Bone marrow (tissue), 2 donors: ENCODE measurements at places on chromosomes 12 and 14.

- no peak for DNase-seq
Observed at GRCh38 chr12:55727643-55728185, 1.1 kb downstream of the CD63 start.

DNA sequence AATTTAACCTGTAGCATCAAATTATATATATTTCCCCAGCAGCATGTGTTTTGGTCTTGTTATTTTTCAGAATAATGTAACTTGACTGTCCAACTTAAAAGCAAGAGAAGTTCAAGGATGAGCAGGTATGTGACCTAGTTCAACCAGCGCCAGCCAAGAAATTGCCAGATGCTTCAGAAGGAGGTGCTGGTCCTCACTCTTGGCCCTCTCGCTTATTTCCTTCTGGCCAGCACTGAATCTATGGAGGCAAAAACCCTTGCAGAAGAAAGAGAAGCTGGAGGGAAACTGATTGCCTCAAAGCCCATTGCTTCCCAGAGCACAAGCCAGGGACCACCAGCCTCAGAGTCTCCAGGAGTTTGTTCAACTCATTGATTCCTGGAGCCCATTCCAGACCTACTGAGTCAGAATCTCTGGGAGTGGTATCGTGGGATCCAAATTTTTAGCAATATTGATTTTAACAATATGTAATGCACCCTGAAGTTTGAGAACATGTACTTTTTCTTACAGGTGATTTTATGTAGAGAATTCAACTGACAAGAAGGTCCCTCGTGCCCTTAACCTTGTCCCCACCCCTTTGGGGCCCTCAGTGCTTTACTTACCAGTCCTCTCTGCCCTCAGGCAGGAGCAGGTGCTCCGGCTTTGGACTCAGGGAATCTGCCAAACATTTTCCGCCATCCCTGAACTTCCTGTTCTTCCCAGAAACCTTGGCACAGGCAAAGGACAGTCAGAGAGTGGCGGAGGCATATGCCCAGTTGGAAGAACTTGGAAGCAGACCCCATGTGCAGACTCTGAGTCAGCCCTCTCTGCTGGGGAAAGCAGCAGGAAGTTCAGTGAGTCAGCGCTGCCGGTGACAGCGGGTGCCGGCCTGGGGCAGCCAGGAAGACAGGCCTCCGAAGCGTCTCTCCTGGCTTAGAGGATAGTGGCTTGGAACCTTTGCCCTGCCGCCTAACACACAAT, 10.4 kb downstream of the BEST3 start:
- peak; percentile 2 for DNase-seq

DNA sequence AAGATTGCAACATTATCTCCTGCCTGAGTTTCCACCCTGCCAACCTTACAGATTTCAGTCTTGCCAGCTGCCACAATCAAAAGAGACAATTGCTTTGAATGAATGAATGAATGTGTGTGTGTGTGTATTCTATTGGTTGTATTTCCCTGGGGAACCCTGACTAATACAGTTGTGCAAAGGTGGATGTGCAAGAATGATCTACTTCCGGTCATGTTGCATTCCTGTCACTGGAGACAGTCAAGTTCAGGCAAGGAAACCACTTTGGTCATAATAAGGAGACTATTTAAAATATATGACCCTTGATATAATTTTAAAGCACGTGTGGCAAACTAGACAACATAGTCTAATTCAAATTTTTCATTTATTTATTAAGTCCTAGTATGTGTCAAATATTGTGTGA, 13.1 kb downstream of the RERG start:
- no peak for DNase-seq

- no peak for DNase-seq
Observed at GRCh38 chr12:27779416-27779919, 565 bp upstream of the KLHL42 start.

DNA sequence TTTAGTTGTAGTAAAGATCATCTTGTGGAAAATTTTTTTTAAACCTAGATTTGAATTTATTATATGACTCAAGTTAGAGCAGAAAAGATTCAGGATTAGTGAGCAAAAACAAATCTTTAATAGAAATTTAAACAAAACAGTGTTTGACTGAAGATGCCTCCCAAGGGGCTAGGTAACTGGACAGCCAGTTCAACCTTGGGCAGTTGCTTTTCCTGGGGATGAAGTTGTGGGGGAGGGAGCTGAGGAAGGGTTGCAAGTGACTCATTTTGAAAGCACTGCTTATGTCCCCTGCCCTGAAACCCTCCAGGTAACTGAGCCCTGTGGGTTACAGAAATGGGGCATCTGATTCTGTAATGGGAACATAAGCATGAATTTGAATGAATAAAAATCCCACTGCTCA, 13.1 kb downstream of the CFAP54 start:
- DNase-seq = no peak

GRCh38 chr12:9260931-9261330, 52.7 kb upstream of the PZP start:
- no peak for DNase-seq

DNA sequence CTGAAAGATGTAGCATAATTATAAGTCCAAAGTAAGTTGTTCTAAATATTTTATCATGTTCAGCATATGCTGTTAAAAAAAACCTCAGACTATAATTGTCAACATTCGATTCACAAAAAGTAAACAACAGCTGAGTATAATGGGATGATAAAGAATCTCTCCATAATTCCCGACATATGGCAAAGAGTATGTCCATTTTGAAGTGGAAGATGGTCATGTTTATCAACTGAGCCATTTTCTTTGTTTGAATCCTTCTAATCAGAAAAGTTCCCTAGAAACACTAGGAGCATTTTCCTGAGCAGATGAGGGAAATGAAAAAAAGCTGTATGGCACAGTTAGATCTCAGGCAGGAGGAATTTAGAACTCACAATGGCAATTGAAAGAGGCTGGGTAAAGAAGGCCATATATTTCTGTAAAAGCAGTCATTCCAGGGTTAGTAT, 192.1 kb upstream of the AMIGO2 start:
- DNase-seq = no peak

- no peak for DNase-seq
Observed at GRCh38 chr14:99758872-99759545, 34.2 kb upstream of the EML1 start.

DNA sequence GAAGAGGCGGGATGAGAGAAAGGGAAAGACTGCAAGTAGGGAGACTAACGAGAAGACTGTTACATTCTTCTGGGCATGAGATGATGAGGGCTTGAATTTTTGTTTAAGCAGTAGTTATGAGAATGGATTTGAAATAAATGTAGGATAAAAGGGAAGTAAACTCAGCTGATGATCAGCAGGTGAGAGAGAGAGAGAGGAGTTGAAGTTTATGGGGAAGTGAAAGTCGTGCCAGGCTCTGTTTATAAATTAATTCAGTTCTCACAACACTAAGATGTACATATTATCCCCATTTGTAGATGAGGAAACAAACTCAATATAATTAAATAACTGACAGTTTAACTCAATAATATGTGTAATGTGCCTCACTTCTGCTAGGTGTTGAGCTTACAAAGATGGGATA, 170.0 kb upstream of the RMST start:
- no peak for DNase-seq

DNA sequence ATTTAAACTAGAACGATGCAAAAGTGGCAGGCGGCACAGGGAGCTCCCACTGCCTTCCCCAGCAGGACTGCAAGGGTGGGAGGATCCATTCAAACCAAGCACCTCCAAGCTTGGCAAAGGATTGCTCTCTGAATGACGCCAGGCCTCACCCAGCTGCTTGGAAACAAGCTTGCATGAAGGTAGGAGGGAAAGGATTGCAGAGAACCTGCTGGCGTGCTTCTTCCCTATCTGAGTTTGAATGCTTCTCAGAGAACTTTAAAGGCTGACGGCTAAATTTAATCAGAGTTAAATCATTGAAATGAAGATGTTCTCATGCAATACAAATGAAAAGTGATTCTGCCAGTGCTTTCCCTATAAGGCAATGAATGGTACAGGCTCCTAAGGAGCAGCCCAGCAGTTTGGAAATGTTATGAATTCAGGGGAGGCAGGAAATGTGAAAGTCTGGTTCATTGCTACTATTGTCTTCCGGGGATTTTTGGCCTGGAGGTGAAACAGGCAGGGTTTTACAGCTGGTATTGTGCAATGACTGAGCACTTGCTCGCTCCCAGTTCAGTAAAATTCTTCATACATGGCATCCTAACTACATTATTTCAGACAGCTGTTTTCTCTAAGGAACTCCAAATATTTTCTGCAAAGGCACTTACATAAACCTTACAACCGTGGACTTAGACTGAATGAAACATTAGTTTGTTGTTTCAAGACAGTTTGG, 31.9 kb upstream of the DUSP6 start:
- DNase-seq = no peak

DNA sequence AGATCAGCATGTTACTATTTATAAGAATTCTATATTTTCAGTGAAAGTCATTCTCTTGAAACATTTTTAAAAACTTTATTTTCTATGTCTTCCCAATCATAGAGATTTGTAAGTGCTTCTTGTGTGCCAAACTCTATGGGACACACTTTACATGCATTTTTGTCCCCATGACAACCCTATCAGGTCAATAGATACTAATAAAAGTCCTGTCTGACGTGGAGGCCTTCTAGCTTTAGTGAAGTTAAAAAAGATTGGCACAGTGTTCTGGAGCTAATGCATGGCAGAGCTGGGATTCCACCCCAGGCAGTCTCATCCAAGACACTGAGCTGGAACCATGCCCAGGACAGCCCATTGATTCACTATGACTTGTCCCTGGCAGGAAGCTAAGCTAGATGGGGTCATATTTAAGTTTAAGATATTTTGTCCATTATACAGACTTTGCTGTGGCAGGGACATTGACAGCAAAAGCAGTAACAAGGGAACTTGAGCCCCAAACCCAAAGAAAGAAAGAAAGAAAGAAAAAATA, 28.1 kb downstream of the TTC6 start:
- DNase-seq = no peak

GRCh38 chr12:56159482-56160192, 1.5 kb downstream of the MYL6 start:
- no peak for DNase-seq

GRCh38 chr12:56321027-56321426, 5.2 kb upstream of the CNPY2 start:
- DNase-seq = no peak

DNA sequence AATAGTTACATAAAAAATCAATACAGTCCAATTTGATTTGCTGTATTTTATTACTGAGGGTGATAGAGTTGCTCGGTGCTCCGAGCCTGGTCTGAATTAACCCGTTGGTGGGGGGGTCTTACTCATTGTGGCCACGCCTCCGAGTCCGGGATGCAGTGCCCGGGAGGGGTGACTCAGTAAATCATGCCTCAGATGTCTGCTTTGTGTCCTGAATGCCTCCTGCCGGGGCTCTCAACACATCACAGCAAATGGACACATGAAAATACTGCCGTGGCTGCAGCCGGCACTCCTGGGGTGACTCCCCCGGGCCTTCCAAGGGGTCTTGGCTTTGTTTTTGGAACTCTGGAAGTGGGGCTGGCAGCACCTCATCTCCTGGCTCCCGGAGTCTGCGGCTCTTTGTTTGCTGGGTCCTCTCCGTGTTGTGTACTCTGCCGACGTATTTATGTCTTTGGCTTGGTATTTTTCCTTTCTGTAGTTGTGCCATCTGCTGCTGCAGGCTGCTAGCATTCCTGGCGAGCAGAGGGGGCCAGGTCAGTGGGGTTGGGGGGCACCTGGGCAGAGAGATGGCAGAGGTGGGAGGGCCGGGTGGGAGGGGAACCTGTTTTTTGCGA, 129.0 kb downstream of the AACS start:
- no peak for DNase-seq

DNA sequence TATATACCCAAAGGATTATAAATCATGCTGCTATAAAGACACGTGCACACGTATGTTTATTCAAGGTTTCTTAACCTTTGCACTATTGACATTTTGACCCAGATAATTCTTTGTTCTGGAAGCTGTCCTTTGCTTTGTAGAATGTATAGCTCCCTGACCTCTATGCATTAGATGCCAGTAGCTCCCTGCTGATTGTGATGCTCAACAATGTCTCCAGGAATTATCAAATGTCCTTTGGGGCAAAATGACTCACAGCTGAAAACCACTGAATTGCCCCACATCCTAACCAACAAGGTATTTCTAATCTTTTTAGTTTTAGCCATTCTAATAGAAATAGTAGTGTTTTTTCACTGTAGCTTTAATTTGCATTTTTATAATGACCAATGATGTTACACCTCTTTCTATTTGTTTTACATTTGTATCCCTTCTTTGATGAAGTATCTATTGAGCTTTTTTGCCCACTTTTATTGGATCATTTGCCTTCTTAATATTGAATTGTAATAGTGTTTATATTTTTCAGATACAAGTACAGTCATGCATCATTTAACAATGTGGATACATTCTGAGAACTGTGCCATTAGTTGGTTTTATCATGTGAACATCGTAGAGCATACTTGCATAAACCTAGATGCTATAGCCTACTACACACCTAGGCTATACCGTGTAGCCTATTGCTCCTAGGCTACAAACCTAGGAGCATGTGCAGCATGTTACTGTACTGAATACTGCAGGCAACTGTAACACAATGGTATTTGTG, 10.4 kb upstream of the NOPCHAP1 start:
- no peak for DNase-seq

- no peak for DNase-seq
Observed at GRCh38 chr12:29310899-29311298, 70.1 kb downstream of the ERGIC2 start.

GRCh38 chr12:50751948-50752721, 11.8 kb upstream of the ATF1 start:
- DNase-seq = no peak

DNA sequence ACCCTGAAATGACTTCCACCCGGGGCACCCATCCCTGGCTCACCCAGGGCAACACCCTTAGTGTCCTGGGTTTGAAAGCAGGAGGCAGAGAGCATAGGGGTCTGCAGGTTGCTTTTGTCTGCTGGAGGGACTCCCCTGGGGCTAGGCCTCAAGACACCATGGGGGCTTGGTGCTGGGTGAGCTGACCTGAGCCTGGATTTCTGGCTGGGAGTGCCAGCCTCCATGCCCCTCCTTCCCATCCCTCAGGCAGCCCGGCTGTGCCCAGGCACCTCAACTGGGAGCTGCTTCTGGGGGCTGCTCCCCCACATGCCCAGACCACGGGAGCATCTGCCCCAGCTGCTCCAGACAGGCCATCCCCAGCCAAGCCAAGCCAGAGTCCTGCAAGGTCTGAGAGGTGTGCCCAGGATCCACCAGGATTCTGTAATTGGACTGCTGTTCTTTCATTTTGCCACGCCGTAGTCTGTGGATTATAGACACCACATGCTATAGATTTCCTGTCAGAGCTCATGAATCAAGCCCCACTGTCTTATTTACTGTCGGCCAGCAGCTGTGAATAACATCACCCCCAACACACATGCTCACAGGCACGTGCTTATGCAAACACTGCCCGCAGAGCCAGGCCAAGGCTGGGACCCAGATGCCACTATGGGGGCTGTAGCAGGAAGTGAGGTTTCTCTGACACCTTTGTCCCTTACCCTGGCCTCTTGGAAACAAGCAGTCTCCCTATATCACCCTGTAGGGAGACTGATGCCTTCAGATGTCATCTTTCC, 29.4 kb upstream of the ESRRB start:
- DNase-seq = no peak

GRCh38 chr14:88422919-88423650, 37.6 kb downstream of the SPATA7 start:
- DNase-seq = no peak

GRCh38 chr12:1660304-1661187, 30.3 kb upstream of the ADIPOR2 start:
- no peak for DNase-seq
